ENCODE measurements at places on chromosomes 6 and 20.

GRCh38 chr20:23148731-23149570, 62.8 kb upstream of the CD93 start:
- no peak for DNase-seq

DNA sequence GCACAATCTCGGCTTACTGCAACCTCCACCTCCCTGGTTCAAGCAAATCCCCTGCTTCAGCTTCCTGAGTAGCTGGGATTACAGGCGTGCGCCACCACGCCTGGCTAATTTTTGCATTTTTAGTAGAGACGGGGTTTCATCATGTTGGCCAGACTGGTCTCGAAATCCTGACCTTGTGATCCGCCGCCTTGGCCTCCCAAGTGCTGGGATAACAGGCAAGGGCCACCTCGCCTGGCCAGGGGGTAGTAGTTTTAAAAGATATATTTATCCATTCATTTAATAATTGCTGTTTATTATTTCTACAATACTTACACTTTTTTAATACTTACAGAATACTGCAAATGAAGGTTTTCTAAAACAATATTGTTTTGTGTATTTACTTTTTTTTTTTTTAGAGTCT, 15.5 kb upstream of the DDX27 start:
- no peak for DNase-seq

- DNase-seq = no peak
These were observed 121.7 kb downstream of the UTRN start for GRCh38 chr6:144406796-144407195.

GRCh38 chr6:151326116-151326825, 65.1 kb downstream of the ZBTB2 start:
- DNase-seq = no peak

- no peak for DNase-seq
These were observed 148.2 kb upstream of the AKAP12 start for GRCh38 chr6:151091571-151091970.
